SK-N-DZ (cell line): ENCODE measurements at places on chromosomes 7 and 10.

DNA sequence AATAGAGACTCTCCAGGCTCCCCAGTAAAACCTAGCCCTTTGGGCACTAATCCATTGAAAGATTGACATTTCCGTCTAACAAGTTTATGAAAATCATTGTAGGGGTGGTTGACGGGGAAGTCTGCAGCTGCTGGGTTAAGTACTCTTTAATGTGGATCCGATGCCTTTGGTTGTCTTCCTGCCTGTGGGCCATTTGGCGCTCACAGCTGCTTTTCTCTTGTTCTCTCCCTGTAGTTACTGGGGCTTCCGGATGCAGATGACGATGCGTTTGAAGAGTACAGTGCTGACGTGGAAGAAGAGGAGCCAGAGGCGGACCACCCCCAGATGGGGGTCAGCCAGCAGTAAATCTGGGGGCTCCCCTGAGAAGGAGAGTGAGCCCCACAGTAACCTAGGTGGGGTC is 22.4 kb downstream of the MTURN start:
- no peak for DNase-seq

- no peak for DNase-seq
These were observed 8.1 kb downstream of the DDC start for GRCh38 chr7:50557099-50557498.

DNA sequence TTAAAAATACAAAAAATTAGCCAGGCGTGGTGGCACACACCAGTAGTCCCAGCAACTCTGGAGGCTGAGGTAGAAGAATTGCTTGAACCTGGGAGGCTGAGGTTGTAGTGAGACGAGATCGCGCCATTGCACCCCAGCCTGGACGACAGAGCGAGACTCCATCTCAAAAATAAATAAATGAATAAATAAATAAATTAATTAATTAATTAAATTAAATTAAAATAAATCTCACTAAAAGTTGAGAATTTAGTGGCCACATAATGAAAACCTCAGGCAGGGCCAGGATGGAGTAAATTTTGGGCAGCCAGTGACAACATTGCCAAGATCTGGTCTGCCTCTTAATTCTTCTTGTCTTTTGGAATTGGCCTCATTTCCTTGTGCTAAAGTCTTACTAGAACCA is 187.5 kb upstream of the FEZF1 start:
- DNase-seq = no peak

GRCh38 chr7:81036057-81036456 is 117.2 kb upstream of the SEMA3C start:
- no peak for DNase-seq

- DNase-seq = no peak
These were observed 126.3 kb downstream of the MAD1L1 start for GRCh38 chr7:2106440-2106839.

GRCh38 chr10:122170802-122171201 is 100.3 kb upstream of the BTBD16 start:
- no peak for DNase-seq

DNA sequence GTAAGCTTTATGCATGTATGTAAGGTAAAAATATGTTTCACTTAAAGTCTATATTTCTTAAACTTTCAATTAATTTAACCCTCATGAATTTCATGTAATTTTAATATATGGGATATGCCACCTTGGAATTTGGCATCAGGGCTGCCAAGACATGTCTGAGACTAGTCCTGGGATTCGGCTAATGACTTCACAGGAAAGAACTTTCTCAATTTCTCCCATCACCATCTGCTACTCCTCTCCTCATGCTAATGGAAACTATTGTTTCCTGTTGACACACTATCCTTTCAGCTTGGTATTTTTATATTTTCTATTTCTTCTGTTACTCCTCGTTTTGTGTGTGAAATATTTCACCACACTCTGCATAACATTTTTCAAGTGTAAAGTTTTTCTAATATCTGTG is 205.9 kb downstream of the ARL4A start:
- DNase-seq = no peak

- DNase-seq = no peak
These were observed 89.4 kb downstream of the SH3PXD2A start for GRCh38 chr10:103765981-103766380.
